CD4-positive, alpha-beta memory T cell (primary cell): ENCODE measurements at places on chromosomes 5 and 9. TPM values are rescaled to one million over a fixed set of nuclear protein-coding genes. Genes with fewer than 3 reads are reported as not detected.

GRCh38 chr5:148541054-148541835 lies 113.1 kb downstream of the HTR4 start:
- H3K36me3 ChIP-seq, result no peaks in the 10 kb centered on the region
- H3K4me1 ChIP-seq, result no peaks in the 10 kb centered on the region
- no peak for DNase-seq
- H3K4me3 ChIP-seq, result no peak overlapping the region
- H3K27me3 ChIP-seq, result no peaks in the 10 kb centered on the region

DNA sequence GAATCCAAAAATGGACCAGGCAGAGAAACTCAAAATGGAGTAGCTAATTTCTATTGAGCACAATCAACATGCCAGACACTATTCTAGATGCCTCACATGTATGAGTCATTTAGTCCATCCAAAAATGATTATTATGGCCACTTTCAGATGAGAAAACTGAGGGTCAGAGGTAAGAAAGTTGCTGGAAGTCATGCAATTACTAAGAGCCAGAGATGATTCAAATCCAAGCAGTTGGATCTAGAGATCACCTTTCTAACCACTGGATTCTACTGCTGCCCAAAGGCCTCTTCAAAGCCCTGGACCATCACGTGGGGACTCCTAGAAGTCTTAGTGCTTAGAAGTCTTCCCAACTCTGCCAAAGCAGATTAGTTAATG lies 51.8 kb upstream of the HMHB1 start:
- H3K27me3 ChIP-seq, result no peaks in the 10 kb centered on the region
- no peak overlapping the region for H3K4me3 ChIP-seq
- no peak for DNase-seq
- H3K36me3 ChIP-seq, result no peaks in the 10 kb centered on the region
- H3K27ac ChIP-seq, result no peak overlapping the region

- H3K27me3 ChIP-seq, result no peaks in the 10 kb centered on the region
- DNase-seq, result no peak
- H3K27ac ChIP-seq, result no peak overlapping the region
- no peaks in the 10 kb centered on the region for H3K4me1 ChIP-seq
- H3K36me3 ChIP-seq, result no peaks in the 10 kb centered on the region
Observed at GRCh38 chr9:85515021-85515420, 226.7 kb downstream of the AGTPBP1 start.

FLT4 gene
- 1.2 TPM for polyA plus RNA-seq

DNA sequence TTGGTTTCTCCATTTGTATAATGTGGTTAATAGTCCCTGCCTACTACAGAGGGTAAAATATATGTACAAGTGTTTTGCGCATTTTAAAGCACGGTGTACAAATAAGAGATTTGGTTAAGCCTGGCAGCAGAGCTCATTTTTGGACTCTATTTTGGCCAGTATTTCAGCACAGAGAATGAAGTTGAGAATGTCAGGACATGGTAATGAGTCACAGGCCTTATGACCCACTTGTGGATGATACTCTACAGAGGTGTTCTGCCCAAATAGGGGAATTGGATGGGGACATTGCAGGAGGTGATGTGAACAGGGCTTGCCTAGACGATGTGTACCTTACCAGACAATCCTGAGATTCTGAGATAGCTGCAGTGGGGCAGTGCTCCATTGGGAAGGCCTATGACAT lies 50.6 kb downstream of the MELK start:
- H3K27me3 ChIP-seq, result no peaks in the 10 kb centered on the region
- no peak overlapping the region for H3K27ac ChIP-seq
- H3K4me1 ChIP-seq, result no peaks in the 10 kb centered on the region
- no peak overlapping the region for H3K4me3 ChIP-seq
- DNase-seq, result no peak

HMGCS1 gene
- polyA plus RNA-seq, result 3.3 TPM

PCDHGA2 gene
- polyA plus RNA-seq, result not detected
